ENCODE measurements at places on chromosomes 13 and 19.

GRCh38 chr13:53863520-53863919 is 834.9 kb downstream of the OLFM4 start:
- no peak for DNase-seq

DNA sequence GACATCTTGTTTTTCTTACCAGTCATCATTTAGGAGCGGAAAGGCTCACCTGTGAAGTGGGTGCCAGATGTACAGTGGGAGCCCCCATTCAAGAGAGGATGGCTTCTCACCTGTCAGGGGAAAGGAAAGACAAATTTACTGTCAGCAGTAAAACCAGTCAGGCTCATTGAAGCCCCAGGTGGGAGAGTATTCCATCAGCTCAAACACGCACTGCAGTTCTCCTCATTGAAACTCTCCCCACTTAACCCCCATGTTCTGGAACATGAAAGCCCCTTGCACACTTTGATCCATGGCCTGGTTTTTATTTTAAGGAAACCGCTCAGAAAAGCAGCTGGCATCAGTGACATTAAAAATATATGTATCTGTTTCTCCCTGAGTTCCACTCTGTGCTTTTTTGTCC is 401.1 kb upstream of the ZNF507 start:
- DNase-seq: no peak

DNA sequence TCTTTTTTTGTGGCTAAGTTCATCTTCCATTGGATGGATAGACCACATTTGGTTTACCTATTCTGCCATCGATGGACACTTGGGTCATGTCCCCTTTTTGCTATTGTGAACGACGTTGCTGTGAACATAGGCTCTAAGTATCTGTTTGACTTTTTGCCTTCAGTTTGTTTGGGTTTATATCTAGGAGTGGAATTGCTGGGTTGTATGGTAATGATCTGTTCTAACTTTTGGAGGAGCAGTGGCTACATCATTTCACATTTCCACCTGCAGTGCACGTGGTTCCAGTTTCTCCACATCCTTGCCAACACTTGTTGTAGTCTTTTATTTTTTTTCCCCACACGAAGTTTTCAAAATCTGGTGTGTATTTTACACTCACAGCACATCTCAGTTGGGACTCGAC is 21.7 kb downstream of the BICRA start:
- no peak for DNase-seq

GRCh38 chr19:31001991-31002390 is 347.2 kb downstream of the TSHZ3 start:
- no peak for DNase-seq

DNA sequence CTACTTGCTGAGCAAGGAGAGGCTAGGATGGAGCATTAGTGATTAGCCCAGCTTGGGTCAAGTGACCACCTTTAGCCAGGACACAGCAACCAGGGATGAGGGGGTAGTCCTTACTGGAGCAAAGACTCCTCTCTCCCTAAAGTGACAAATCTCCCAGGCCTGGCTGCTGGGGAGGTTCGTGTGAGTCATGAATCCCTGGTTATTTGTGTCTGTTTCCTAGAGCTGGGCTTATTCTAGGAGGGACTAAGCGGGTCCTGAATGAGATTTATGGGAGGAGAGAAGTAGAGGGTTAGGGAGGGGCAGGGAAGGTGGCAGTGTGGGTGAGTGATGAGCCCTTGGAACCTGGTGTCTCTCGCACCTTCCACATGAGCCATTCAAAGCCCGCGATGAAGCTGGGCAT is 487.3 kb downstream of the TSHZ3 start:
- DNase-seq: no peak

DNA sequence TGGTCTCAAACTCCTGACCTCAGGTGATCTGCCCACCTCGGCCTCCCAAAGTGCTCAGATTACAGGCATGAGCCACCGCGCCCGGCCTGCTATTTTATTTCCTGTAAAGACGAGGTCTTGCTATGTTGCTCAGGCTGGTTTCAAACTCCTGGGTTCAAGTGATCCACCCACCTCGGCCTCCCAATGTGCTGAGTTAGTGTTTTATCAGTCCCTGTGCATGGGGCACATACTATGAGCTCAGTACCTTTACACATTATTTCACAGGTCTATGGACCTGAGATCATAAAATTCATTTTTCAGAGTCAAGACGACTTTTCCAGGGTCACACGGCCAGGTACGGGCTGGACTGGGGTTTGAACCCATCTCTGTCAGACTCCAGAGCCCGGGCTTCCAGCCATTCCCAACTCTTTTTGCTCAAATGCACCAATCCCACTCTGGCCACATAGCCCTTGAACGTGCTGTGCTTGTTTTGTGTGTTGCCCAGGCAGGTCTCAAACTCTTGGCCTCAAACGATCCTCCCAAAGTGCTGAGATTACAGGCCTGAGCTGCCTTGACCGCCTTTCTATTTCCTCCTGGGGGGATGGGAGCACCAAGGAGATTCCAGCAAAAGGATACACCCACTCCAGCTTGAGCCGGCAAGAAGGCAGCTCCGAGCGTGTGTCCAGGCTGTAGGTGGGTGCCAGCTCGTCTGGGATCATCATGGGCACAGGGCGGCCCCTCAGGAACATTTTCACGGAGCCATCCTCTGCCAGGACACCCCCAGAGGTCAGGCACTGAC is 1.1 kb downstream of the EML2 start:
- no peak for DNase-seq

GRCh38 chr13:108377646-108378206 is 108.2 kb downstream of the TNFSF13B start:
- no peak for DNase-seq

DNA sequence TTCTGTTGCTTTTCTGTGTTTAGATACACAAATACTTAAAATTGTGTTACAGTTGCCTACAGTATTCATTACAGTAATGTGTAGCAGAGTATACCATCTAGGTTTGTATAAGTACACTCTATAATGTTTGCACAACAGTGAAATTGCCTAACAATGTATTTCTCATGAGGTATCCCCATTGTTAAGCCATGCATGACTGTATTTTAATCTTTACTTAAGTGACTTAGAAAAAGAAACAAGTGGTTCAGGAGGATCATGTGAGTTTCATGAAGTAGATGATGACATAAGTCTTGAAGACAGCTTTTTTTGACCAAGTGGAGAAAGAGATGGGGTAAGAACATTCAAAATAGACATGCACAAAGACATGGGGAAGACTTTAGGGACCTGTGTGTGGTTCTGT is 8.4 kb upstream of the KCTD4 start:
- no peak for DNase-seq

GRCh38 chr13:27622102-27622820 is 569 bp downstream of the POLR1D start:
- peak; percentile 83 for DNase-seq

GRCh38 chr19:35816262-35816661 is 3.6 kb upstream of the PRODH2 start:
- no peak for DNase-seq

DNA sequence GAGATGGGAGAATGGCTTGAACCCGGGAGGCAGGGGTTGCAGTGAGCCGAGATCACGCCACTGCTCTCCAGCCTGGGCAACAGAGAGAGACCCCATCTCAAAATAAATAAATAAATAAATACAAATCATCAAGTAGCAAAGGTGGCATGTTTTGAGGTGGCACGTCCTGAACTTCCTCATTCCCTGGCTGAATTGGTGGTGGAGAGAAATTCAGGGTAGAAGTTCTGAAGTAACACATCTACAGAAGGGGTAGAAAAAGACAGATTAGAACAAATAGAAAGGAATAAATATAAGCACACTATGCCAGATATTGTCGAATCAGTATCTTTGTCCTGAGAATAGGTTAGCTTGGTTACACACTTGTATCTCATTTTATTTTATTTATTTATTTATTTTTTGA is 6.3 kb downstream of the IFI30 start:
- DNase-seq: no peak

DNA sequence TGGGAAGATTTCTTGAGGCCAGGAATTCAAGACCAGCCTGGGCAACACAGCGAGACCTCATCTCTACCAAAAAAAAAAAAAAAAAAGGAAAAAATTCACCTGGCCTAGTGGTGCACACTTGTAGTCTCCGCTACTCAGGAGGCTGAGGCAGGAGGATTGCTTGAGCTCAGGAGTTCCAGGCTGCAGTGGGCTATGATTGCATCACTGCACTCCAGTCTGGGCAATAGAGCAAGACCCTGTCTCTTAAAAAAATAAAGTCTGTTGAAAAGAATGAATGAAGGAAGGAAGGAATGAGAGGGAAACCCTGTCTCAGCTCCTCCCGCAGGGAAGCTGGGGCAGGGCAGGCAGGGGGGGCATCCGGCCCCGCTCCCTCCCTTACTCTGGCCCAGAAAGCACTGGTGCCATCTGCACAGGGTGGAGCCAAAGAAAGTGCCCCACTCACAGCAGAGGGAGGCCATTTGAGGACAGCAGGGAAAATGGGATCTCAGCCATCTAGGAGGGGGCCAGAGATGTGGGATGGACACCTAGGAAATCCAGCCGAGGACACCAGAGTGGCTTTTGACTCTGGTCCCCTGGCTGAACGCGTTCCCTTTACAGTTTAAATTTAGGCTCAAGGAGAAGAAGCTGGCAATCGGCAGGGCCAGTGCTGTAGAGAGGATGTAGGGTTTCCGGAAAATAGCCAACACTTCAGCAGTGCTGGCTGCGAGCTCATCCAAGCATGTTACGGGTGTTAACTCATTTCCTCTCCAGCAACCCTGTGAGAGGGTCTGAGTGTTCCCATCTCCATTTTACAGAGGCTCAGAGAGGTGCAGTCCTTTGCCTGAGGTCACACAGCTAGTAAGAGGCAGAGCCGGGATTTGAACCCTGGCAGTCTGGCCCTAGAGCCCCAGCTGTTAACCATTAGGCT is 3.6 kb upstream of the HPN start:
- DNase-seq: no peak

- DNase-seq: peak; percentile 96
Observed at GRCh38 chr19:23686621-23687423, at the start of gene ZNF675. Gene ZNF675, minus strand, starts transcription at chr19:23687212. Its CDS starts 179 bp downstream, at chr19:23687033.

GRCh38 chr19:14116525-14116917 is 1.0 kb downstream of the PRKACA start:
- DNase-seq: no peak

- DNase-seq: no peak
Observed at GRCh38 chr13:112688560-112689302, 1.1 kb upstream of the ATP11A start.

DNA sequence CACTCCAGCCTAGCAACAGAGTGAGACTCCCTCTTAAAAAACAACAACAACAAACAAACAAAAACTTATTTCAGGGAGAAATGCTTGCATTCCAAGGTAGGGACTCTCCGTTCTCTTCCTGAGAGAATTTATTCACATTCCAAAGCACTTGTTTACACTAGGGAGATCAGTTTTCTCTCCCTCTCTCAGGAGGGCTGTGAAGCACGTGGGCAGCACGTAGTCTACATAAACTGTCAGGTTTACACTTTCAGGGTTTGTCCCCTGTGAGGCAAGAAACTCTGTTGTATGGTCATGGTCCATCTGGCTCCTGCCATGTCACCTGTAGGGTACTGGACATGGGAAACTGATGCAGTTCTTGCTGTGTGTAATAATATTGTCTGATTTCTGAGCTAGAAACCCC is 31.6 kb downstream of the WDR87 start:
- no peak for DNase-seq

- DNase-seq: no peak
Observed at GRCh38 chr13:18996627-18997051, 185.0 kb downstream of the TUBA3C start.

GRCh38 chr19:10433131-10433536 is 12.8 kb downstream of the PDE4A start:
- no peak for DNase-seq

GRCh38 chr19:11446652-11447301 is 11.3 kb downstream of the PRKCSH start:
- peak; percentile 66 for DNase-seq

- no peak for DNase-seq
Observed at GRCh38 chr13:31528176-31528575, 211.2 kb upstream of the RXFP2 start.

GRCh38 chr13:46728777-46729176 is 68.2 kb downstream of the ESD start:
- no peak for DNase-seq

DNA sequence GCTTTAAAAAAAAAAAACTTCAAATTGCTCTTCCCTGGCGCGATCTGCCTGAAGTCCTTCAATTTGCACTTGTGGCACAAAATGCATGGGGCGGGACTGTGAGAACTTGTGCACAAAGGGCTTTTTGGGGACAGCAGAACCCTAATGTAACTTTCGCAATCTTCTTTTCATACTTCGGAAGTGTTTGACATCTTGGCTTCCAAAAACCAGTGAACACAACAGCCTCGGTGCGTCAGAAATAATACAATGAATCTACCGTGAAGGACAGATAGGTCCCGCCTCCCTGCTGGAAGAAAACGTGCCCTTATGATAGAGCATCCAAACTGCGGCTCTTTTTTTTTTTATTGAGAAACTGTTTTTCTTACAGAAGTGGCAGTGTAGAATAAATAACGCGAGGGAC is 36.6 kb downstream of the KLF2 start:
- DNase-seq: no peak

- DNase-seq: no peak
Observed at GRCh38 chr19:30375553-30376031, 3.4 kb downstream of the ZNF536 start.
